ENCODE measurements at places on chromosomes 7 and 10.

GRCh38 chr7:1230411-1231213 is 2.1 kb upstream of the UNCX start:
- DNase-seq, result no peak

GRCh38 chr7:97015279-97015678 is 9.4 kb downstream of the DLX5 start:
- no peak for DNase-seq

DNA sequence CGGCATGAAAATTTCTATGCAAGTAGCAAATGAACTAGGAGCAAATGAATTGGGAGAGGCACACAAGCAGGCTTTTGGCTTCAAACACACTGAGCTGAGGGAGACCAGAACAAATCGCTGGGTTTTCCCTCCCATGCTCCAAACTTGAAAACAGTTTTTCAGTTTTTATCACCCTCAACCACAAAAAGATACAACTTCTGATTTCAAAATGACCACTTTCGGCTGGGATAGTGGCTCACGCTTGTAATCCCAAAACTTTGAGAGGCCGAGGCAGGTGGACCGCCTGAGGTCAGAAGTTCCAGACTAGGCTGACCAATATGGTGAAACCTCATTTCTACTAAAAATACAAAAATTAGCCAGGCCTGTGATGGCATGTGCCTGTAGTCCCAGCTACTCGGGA is 9.0 kb upstream of the CHUK start:
- no peak for DNase-seq

DNA sequence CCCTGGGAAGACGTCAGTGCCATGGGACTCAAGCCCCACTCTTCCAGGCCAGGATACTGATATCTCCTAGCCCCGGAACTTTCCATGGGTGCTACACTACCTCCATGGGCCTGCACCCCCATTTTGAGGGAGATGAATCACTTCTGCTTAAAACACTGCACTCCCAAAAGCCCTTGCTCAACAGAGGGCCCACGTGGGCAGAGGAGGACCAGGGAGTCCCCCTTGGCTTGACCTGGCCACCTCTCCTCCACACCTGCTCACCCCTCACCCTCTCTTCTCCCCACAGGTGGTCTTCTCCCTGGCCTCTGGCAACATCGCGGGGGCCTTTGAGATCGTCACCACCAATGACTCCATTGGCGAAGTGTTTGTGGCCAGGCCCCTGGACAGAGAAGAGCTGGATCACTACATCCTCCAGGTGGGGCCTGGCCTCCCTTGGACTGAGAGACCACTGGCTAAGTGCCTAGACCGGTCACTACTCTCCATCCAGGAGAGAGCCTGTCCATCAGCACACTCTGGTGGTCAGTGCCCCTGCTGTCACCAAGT is 19.9 kb upstream of the C10orf105 start:
- DNase-seq, result no peak

- DNase-seq, result no peak
These were observed 3.1 kb downstream of the CYREN start for GRCh38 chr7:135167365-135167917.

- DNase-seq, result no peak
These were observed 399.5 kb upstream of the FOXK1 start for GRCh38 chr7:4282434-4283223.

DNA sequence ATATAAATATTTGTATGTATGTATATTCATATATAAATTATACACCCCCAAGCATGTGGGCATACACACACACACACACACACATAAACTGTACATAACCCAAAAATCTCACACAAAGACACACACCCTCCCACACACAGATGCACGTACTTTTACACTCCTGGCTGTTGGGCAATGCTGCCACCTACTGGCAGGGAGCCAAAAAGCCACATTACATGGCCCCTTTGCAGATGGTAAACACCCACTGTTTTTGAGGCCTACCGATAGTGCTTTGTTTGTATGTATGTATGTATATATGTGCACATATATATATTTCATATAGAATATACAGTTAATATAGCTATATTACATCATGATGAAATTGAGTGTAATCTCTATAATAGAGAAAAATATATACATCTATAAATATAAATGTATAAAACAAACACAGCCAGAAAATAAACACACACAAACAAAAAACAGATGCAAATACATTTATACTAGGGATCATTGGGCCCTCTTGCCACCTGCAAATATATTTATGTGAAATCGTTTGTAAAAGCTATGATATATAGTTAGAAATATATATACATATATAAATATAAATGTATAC is 120.1 kb upstream of the ACBD5 start:
- DNase-seq, result peak; percentile 64

- no peak for DNase-seq
These were observed 155.3 kb downstream of the GLI3 start for GRCh38 chr7:42081671-42082070.

DNA sequence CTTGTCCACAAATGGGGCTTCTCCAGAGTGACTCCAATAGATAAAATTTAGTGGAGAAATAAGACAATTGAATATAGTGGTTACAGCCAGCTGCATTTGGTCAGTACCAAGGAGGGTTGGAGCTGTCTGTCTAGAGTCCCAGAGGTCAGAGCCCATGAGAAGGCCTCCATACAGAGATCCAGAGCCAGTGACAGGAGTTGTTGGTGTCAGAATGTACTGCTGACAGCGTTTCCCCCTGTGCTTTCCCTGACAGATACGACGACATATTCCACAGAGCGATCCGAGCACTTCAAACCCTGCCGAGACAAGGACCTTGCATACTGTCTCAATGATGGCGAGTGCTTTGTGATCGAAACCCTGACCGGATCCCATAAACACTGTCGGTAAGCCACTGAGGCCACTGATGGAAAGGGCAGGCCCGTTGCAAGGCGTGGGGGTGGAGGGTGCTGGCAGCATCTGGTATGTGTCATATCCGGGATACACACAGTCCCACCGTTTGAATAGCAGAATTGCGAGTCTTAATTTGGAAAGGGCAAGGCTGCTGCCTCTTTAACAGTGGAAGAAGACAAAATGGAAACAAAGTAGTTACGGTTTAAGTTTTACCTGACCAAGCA is 483.6 kb downstream of the NRG3 start:
- DNase-seq, result no peak

- no peak for DNase-seq
These were observed 26.9 kb downstream of the BLVRA start for GRCh38 chr7:43785420-43785819.

Measured in activated CD4-positive, CD25-positive, alpha-beta regulatory T cell (primary cell).